ENCODE measurements at places on chromosomes 3 and 15. TPM values are rescaled to one million over a fixed set of nuclear protein-coding genes. Genes with fewer than 3 reads are reported as not detected.

- no peak overlapping the region for H3K4me3 ChIP-seq
- H3K36me3 ChIP-seq = no peaks in the 10 kb centered on the region
- no peaks in the 10 kb centered on the region for H3K27me3 ChIP-seq
- DNase-seq = no peak
- H3K27ac ChIP-seq = no peak overlapping the region
- no peaks in the 10 kb centered on the region for H3K4me1 ChIP-seq
These were observed 200.6 kb upstream of the ROBO1 start for GRCh38 chr3:79968418-79968817.

- no peaks in the 10 kb centered on the region for H3K4me1 ChIP-seq
- H3K36me3 ChIP-seq = no peaks in the 10 kb centered on the region
- DNase-seq = no peak
- H3K27me3 ChIP-seq = no peaks in the 10 kb centered on the region
These were observed 224.7 kb upstream of the SATB1 start for GRCh38 chr3:18649666-18650363.

C3orf62 gene
- total RNA-seq = 1.8 TPM

CD86 gene
- total RNA-seq = 0.29 TPM

ADAMTS17 gene
- under 0.01 TPM for total RNA-seq

GASK1A gene
- 0.88 TPM for total RNA-seq

- H3K4me3 ChIP-seq = no peak overlapping the region
- no peaks in the 10 kb centered on the region for H3K27me3 ChIP-seq
- no peak overlapping the region for H3K27ac ChIP-seq
- peak; percentile 71 for DNase-seq
- H3K4me1 ChIP-seq = peaks cover 11% of the 10 kb centered on the region
- H3K36me3 ChIP-seq = no peaks in the 10 kb centered on the region
These were observed 120.8 kb upstream of the UMPS start for GRCh38 chr3:124609402-124609801.

DNA sequence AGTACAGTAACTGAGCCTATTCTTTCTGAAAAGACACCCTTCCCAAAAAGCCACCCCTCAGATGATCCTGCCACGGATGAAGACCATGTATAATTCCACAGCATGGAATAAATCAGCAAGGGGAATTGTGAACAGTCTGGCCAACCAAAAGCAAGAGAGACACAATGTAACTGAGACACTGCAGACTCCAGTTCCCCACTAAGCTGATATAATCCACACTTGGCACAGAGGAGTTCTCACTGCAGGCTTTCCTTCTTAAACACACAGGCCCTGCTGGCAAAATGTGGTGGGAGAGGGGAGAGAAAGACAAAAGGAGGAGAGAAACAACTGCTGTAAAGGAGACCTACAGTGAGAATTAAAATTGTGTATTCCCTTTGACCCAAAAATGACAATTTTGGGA is 12.7 kb downstream of the GPR156 start:
- H3K27ac ChIP-seq = no peak overlapping the region
- no peak overlapping the region for H3K4me3 ChIP-seq
- no peak for DNase-seq
- H3K27me3 ChIP-seq = peaks cover 8% of the 10 kb centered on the region

DNA sequence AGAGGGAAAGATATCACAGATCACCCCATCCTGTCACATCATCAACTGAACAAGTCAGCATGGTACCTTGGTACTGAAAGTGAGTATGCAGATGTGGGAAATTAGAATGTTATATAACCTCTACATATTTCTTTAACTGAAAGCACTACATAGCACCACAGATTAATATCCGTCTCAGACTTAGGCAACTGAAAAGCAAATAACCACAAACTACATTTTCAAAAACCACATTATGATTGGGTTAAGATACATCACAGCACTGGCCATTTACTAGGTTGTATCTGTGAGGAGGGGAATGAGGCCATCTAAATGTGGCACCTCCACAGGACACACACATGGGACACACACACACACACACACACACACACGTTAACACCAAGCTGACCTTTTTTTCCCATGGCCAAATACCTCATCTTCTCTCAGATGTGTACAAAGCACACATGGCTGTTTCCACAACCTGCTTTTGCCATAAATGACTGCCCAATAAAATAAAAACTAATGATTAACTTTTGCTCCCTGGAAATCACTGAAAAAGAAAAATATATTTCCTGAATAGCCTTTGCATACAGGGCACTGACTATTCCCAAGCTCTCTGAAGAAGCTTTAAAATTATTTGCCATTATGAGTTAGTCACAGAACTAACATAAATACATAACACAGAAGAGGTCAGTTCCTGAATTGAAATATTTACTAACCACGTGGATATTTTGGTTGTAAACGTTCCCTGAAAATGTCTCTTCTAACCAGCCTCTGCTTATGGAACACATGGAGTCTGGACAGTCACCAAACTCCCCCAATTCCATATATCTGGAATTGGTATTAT is 60.1 kb downstream of the SUMF1 start:
- DNase-seq = no peak
- H3K27me3 ChIP-seq = no peaks in the 10 kb centered on the region
- no peaks in the 10 kb centered on the region for H3K36me3 ChIP-seq
- H3K27ac ChIP-seq = no peak overlapping the region
- peaks cover 2% of the 10 kb centered on the region for H3K4me1 ChIP-seq

DNA sequence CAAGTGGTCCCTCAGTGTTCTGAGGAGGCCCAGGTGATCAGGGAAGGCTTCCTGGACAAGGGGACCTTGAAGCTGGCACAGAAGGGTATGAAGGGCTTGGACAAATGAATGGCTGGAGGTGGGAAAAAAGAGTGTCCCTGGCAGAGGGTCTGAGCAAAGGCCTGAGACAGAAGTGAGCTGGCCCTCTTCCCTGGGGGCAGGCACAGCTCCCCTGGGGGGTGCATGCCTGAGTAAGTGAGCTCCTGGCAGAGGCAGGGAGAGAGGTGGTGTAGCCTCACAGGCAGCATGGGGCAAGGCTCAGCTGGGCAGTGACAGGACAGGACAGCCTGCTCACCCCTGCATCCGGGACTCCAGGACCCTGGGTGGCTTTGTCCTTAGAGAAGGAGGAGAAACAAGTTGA is 5.4 kb upstream of the CACNA2D2 start:
- H3K27ac ChIP-seq = no peak overlapping the region
- H3K4me3 ChIP-seq = no peak overlapping the region
- peaks cover 22% of the 10 kb centered on the region for H3K27me3 ChIP-seq
- no peaks in the 10 kb centered on the region for H3K4me1 ChIP-seq
- no peak for DNase-seq

DNA sequence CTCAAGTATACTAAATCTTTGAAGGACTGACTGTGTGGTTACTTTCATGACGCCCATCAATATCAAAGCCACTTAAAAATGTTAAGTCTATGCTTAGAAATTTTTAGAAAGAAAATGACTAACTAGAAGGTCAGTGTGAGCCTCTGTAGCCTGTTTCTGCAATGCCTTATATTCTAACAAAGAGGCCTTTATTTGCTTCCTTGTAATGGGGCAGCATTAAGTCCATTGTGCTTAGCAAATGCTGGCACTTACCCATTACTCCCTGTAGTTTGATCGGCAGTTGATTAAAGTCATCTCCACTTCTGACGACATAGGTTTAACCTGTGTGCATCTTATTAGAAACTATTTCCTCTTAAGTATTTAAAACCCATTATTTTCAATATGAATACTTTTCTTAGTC is 91.6 kb upstream of the FAM98B start:
- no peak overlapping the region for H3K4me3 ChIP-seq
- no peaks in the 10 kb centered on the region for H3K36me3 ChIP-seq
- H3K27ac ChIP-seq = no peak overlapping the region
- DNase-seq = peak; percentile 46
- H3K4me1 ChIP-seq = peaks cover 2% of the 10 kb centered on the region

MEGF11 gene
- total RNA-seq = not detected

DNA sequence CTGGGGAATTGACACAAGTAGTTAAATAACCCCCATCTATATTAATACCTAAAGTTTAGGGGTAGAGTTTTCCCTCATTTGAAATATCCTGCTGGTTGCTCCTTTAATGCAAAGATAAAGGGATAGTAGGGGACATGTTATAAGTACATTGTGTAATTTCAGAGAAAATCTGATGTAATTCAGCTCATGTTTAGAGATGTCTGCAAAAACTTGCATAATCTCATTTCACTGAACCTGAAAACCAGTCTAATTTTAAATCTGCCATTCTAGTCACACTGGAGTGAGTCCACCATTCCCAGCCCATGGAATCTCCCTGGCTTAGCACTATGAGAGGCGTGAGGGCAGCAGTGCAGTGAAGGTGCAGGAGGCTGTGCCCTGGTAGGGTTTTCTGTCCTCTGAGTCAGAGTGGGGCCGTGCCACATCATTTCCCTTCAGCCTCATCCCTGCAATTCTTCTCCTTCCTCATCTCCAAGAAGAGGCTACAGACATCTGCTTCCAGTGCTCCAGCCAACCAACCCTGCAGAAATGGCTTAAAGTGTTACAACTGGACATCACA is 246.3 kb upstream of the UMPS start:
- no peaks in the 10 kb centered on the region for H3K36me3 ChIP-seq
- peaks cover 6% of the 10 kb centered on the region for H3K27me3 ChIP-seq
- no peak for DNase-seq
- no peak overlapping the region for H3K4me3 ChIP-seq
- H3K4me1 ChIP-seq = no peaks in the 10 kb centered on the region

DNA sequence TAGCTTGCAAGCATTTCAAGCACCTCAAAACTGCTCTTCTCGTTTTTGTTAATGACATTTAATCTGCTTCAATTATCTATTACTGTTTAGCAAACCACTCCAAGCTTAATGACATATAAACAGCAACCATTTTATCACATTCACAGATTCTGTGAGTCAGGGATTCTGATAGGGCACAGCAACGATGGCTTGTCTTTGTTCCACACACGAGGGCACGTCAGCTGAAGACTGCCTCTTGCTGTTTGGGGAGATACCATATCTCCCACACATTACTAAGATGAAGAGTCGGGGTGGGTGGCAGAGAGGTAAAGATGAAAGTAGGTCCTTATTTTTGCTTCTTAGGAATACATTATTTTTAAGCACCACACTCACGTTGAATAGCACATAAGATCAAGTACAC is 19.3 kb downstream of the CPOX start:
- no peak for DNase-seq
- no peak overlapping the region for H3K27ac ChIP-seq
- H3K4me1 ChIP-seq = peaks cover 6% of the 10 kb centered on the region
- peaks cover 5% of the 10 kb centered on the region for H3K36me3 ChIP-seq

DNA sequence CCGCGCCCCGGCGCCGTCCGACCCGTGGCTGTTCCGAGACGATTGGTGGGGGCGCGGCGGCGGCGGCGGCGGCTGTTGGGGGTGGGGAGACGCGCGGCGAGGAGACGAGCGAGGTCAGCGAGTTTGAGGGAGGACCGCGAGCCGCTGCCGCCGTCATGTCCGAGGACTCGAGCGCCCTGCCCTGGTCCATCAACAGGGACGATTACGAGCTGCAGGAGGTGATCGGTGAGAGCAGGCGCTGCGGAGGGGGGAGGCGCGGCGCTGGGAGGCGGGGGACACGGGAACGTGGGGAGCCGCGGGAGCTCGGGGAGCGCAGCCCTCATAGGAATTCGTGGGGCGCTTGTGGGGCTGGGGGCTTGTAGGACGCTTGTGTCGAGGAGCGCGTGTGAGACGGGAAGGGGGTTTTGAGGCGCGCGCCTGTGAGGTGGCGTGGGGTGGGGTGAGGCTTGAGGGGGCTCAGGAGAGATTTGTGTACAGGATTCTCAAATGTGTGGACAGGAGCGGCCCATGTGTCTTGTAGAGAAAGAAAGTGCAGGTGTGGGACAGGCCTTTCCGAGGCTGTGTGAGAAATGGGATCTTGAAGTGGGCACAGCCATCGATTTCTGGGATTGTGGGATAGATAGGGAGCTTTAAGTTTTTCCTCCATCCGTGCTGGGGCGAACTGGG is 518 bp downstream of the OXSR1 start:
- no peaks in the 10 kb centered on the region for H3K27me3 ChIP-seq
- no peaks in the 10 kb centered on the region for H3K36me3 ChIP-seq
- H3K27ac ChIP-seq = peak overlapping the region; percentile 99
- H3K4me1 ChIP-seq = peaks cover 36% of the 10 kb centered on the region
- DNase-seq = peak; percentile 72

MCF2L2 gene
- under 0.01 TPM for total RNA-seq

COPG1 gene
- total RNA-seq = 305 TPM
